Activated CD4-positive, alpha-beta T cell treated with anti-CD3 and anti-CD28 coated beads for 36 hours (primary cell): ENCODE measurements at places on chromosomes 5 and 9.

GRCh38 chr5:133404724-133405123 lies 207.6 kb downstream of the FSTL4 start:
- DNase-seq = no peak

DNA sequence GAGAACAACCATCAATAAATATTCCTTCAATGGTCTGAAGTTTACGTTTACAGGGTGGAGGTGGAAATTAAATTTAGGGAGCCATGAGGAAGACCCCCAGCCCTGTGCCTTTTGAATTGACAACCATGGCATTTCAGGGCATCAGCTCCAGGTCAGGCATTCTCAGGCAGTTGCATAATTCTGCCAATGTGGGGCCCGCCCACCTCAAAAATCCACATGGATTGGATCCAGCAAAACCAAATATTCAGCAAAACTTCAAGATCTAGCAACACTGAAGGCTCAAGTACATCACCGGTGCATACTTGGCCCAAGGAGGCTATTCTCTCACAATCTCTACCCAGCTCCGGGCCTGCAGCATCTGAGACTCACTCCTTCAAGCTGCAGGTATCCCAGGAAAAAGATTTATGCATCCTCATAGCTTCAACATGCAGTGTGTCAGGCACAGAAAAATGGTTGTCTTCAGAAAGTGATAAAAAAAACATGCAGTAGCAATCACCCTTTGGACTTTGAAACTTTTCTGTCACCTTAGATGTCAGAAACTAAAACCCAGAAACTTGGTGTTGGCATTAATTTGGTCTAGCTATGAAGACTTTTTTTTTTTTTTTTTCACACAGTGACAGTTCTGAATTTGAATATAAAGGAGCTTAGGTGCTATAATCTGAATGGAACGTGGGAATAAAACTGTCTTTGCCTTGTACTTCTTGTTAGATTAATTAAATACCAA lies 21.4 kb upstream of the ANXA2R start:
- no peak for DNase-seq

DNA sequence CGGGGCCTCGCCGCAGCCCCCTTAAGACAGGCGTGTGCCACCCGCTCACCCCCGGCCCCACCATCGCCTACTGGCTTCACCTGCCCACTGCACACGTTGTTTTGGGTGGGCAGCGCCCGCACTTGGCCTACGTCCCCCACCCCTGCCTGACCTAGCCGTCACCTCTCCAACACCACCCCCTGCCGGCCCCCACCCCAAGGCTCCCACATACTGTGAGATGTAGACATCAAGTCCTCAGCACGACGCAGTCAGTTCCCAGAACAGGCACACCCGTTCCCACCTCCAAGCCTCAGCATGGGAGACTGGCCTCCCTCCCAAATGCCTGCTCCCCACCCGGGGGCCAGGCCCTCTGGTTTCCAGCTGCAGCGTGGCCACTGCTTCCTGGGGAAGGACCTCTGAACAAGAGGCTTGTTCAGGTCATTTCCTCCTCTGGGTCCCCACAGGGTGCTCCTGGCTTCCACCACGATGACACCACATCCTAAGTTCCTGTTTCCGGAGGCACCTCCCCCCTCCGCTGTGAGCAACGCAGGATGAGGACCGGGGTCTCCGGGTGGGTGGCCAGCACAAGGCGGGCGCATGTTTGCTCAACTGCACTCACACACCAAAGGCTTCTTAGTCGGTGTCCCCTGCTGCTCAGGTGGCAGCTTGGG lies 11.3 kb downstream of the DBN1 start:
- no peak for DNase-seq

- DNase-seq = no peak
These were observed 2.3 kb upstream of the TSC1 start for GRCh38 chr9:132946631-132947295.

GRCh38 chr9:70609542-70610286 lies 195.3 kb upstream of the KLF9 start:
- no peak for DNase-seq

GRCh38 chr5:102049517-102049916 lies 246.6 kb downstream of the SLCO4C1 start:
- DNase-seq = no peak

GRCh38 chr5:173454361-173454735 lies 126.1 kb upstream of the STC2 start:
- DNase-seq = no peak
